ENCODE measurements at places on chromosomes 13 and 19.
A peak's percentile ranks its signal among the peaks of the same experiment; 100 is the strongest.

DNA sequence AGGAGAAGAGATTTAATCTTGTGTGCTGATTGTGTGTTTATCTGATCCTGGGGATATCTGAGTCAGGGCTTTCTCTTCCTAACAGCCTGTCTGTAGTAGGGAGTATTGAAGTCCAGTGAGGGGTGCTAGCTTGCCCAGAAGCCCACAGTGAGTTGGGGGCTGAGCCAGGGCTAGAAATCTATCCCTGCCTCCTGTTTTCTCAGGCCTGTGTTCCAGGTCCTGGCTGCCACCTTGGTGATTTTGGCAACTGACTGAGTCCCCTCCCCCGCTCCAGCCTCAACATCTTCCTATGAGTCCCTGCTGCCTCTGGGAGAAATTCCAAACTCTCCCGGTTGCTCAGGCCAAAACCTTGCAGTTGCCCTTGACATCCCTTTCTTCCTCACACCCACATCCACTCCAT, 7.7 kb upstream of the NOVA2 start:
- DNase-seq, result no peak

DNA sequence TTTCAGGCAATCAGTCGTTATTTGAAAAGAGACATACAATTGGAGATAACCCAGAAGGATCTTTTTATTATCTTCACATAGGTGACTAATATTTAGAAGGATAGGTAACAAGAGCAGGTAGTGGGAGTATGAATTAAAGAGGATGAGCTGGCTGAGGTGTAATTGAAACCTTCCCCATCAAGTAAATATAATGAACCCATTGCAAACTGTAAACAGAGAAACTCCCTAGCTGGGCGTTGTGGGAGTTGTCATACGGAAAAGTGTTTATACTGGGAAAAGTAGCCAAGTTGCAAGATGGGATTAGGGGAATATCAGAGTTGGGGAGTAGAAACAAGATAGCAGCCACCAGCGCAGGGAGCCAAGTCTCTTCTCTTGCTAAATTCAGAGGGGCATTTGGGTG, 448.4 kb downstream of the COG6 start:
- DNase-seq, result no peak

GRCh38 chr13:99422586-99423220, 78.6 kb upstream of the TM9SF2 start:
- DNase-seq, result no peak

DNA sequence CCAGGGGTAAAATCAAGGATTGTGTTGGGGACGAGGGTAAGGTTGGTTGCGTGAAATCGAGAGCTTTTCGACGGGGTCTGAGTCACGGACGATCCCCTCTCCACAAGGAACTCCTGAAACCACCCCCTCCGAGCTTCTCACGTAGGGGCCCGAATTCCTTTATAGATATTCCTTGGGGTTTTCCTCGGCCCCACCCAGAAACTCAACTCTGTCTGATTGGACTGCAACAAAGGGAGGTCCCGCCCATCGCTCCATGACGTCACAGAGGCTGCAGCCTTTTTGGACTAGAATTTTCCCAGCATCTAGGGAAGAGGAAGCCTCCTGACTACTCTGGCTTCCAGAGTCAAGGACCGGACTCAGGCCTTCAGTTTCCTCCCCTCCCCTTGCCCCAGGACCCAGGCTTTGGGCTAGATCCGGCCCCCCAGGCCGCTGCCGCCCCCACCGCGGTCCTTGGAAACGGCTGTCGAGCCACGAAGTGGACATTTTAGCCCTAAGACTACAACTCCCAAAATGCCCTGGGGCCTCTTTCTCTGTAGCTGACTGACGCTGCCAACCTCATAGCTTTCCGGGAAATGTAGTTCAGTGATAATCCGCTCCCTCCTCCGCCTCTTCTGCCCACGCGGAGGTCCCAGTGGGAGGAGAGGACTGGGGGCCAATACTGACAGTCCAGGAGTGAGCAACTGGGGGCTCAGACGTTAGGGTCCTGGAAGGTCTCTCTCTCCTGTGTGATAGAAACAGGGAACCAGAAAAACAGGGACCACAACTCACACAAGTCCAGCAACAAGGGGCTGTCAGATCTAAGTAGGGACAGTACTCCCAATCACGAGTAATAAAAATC, at the start of gene IZUMO1:
Gene IZUMO1 (minus strand): TSS at position 172 of the 838 bp plus-strand sequence. CDS start 1,050 bp downstream, outside the sequence.
- DNase-seq, result peak; percentile 23

DNA sequence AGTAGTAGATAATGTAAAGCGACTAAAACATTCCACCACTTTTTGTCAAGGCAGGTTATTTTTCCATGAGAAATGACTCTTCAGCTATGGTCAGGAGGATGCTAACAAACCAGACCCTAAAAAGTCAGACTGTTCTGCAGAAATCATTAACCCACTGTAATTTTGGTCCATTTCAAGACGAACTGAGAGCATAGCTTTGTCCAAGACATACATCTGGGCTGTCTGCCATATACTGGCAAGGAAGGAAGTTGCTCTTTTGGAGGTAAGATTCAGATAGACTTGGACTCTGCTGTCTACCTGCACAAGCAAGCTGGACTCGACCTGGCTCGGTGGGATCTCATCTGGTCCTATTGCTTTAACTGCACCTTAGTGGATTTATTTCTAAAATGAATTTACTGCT, 207.8 kb downstream of the POSTN start:
- no peak for DNase-seq

DNA sequence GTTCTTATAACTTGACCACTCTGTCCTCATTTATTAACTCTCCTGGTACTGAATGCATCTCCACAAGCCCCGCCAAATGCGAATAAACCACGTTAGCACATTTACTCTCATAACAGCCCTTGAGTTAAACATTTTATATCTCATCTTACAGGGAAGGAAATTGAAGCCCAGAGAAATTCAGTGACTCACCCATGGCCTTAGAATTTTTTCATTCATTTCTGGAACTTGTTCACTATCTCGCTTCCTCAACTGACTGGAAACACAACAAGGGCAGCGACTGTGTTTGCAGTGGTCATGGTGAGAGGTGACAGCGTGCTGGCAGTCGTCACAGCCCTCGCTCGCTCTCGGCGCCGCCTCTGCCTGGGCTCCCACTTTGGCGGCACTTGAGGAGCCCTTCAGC, 39.5 kb downstream of the SERP2 start:
- DNase-seq, result no peak

GRCh38 chr13:112885782-112886268, 83.2 kb upstream of the MCF2L start:
- no peak for DNase-seq

- no peak for DNase-seq
Measured at GRCh38 chr13:52345048-52345447, 60.9 kb downstream of the THSD1 start.

- no peak for DNase-seq
Measured at GRCh38 chr13:93375491-93375890, 148.9 kb downstream of the GPC6 start.

DNA sequence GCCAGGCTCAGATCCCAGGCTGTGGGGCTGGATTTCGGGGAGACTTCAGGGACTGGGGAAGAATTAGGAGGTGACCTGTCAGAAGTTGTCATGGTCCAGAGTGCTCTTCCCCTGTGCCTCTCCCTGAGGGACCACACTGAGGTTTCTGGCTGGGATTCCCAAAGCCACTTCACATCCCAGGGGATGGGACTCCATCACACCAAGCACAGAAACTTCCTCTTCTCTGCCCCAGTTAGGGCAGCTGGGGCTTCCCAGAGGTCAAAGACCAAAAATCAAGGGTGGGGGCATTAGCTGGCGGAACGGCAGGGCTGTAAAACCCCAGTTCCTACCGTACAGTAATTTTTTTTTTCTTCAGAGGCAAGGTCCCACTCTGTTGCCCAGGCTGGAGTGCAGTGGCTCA, 7.4 kb downstream of the FCER2 start:
- no peak for DNase-seq

GRCh38 chr13:113933901-113934300, 40.0 kb downstream of the C13orf46 start:
- no peak for DNase-seq

DNA sequence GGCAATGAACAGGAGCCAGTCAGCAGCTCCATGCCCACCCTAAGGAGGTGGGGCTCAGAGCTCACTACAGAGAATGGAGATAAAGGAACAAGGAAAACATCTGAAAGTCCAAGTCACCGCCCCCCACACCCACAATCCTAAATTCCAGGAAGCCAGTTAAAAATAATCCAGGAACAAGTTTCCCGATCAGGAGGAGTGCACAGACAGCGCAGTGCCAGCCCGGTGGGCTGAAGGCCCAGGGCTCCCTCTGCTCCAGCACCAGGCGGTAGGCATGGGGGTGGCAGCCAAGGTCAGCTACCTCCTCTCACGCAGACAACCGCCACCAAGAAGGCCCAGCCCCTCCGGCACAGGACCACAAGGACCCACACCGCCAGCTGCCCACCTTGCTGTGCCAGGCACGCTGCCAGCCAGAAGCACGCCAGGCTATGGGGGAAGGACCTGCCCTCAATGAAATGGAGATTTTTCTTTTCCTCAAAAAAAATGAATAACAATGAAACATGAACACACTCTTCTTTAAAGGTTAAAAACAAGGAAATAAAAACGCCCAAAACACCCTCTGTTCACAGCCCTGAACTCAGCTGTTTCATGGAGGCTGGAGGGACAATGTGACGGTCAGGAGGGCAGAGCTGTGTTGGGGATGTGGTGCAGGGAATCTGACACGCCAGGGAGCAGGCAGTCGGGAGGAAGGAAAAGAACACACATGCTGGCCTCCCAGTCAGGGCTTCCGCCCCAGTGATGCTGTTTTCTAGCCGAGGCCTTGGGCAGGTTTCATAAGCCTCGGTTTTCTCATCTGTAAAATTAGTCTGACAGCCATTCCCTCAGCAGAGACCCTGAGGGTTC, 11.0 kb downstream of the STK24 start:
- no peak for DNase-seq

GRCh38 chr13:44125943-44126469, 246.3 kb downstream of the LACC1 start:
- no peak for DNase-seq

DNA sequence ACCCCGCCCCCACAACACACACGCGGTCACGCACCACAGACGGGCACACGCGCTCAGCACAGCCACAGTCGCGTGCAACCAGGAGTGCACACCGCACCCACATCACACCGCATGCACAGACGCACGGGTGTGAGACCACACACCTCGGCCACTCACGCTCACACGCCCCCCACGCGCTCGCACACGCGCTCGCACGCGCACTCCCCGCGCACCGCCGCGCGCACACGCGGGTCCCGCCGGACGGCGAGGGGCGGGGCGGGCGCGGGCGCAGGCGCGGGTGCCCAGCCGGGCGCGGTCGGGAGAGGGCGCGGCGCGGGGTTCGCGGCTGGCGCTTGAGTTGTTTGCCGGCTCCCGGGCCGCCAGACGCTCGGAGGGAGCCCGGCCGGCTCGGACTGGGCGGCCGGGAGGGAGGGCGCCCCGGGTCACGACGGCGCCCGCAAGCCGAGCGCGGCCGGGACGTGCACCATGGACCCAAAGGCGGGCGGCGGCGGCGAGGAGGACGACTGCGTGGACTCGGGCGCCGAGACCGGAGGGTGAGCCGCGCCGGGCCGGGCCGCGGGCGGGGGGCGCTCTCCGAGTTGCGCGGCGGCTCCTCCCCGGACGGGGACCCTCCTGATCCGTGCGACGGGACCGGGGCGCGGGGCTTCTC, at the start of gene FAM124A:
Gene FAM124A (plus strand): TSS at position 362 of the 649 bp plus-strand sequence. CDS start 104 bp downstream, at position 466.
- no peak for DNase-seq

DNA sequence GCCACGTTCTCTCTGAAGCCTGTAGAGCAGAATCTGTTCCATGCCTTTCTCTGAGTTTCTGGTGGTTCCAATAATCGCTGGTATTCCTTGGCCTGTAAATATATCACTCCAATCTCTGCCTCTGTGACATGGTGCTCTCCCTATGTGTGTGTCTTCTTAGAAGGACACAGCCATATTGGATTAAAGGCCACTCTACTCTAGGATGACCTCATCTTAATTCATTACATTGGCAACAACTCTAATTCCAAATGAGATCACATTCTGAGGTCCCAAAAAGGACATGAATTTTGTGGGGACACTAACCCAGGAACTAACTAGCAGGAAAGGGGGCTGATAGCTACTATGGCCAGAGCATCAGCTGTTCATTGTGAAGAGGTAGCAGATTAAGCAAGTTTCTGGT, 110.7 kb downstream of the KLF12 start:
- no peak for DNase-seq

DNA sequence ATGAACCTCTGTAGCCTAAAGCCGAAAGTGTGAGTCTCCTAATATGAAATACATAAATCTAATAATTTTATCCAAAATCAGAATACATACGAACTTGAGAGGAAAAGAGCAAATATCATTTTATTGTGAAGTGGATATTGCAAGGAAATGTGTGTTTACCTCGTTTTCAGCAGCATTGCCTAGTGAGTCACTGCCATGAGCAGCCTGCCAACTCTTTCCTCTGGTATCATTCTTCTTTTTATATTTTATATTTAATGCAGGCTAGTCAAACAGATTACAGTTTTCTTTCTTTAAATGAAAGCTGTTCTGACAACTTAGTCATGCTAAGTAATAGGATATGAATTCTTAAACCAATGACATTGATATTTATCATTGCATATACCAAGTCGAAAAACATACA, 44.2 kb downstream of the EDNRB start:
- DNase-seq, result no peak

DNA sequence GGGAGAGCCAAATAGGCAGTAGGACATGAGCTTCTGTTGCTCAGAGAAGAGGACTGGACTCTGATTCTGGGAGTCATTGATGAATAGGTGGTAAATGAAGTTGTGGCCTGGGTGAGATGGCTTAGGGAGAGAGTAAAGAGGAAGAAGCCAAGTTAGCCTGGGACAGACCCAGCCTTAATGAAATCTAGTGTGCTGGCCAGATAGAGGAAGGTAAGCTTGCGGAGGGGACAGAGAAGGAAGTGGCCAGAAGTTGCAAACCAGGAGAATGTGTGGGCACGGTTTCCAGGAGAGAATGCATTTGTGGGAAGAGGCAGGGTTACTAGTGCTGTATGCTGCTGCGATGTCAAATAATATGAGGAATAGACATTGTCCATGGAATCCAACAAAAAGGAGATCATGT, 83.3 kb upstream of the OLFM4 start:
- no peak for DNase-seq

DNA sequence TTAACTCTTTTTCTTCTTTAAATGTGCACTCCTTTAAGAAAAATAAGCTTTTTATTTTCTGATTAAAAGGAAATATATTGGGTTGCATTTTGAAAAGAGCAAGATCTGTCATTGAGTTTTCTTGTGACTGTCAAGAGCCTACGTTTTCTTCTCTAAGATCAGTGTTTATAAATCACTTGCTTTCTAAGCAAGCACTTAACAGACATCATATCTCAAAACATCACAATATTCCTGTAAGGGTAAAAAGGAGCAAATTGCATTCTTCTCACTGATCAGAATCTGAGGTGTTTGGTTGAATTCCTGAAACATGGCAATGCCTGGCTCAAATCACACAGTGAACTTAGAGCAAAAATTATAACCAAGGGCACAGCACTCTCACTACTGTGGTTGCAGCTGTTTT, 231.3 kb downstream of the PCDH17 start:
- no peak for DNase-seq

DNA sequence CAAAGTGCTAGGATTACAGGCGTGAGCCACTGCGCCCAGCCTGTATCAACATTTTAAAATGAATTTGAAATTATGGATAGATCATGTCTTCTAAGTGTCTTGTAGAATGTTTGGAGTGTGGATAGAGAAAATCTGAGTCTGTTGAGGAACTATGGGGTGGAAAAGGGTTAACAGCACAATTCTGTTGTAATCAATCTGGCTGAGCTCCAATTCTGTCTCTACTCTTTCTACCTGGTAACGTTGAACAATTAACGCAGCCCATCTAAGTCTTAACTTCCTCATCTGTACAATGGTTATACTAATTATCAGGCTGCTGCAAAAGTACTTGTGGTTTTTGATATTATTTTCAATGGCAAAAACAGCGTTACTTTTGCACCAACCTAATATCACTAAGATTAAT, 4.1 kb downstream of the FPR2 start:
- DNase-seq, result no peak
